ENCODE measurements at places on chromosomes 1 and 21.

DNA sequence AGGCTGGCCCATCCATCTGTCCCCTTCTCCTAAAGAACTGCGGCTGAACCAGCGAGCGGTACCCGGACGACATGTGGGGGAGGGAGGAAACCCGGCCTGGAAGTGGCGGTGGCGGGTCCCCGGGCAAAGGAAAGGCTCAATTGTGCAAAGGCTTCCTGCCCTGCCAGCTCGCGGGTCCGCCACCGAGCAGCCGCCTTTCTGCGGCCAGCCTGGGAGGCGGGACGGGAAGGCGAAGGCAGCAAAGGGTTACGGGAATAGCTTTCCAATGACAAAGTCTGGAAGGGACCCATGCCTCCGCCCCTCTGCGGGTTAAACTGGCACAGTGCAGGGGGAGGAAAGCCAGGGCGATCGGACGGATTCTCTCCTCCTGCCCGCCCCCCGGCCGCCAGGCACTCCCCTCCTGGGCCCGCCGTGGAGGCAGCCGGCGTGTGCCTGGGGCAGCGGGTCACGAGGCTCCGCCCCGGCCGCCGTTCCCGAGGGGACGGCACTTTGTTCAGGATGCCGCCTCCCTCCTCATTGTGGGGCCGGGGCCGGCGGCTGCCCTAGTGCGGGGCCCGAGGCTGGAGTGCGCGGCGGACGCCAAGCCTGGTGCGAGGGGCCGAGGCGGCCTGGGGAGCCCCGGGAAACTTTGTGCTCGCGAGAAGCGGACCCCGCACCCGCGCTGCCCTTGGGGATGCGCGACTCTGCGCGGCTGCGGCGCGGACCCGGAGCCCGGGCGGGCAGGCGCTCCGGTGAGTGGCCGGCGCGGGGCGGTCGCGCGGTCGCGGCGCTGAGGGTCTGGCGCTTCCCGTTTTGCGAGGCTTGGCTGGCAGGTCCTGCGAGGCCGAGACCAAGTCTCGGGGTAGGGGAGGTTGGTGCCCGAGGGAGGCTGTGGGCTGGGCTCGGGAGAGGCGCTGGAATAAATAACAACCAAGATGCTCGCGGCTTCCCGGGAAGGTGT, at the start of gene NAV1:
NAV1 (plus strand) TSS at position 516 of the 940 bp plus-strand sequence. CDS start 83,758 bp downstream, outside the sequence.
- no peak for DNase-seq

DNA sequence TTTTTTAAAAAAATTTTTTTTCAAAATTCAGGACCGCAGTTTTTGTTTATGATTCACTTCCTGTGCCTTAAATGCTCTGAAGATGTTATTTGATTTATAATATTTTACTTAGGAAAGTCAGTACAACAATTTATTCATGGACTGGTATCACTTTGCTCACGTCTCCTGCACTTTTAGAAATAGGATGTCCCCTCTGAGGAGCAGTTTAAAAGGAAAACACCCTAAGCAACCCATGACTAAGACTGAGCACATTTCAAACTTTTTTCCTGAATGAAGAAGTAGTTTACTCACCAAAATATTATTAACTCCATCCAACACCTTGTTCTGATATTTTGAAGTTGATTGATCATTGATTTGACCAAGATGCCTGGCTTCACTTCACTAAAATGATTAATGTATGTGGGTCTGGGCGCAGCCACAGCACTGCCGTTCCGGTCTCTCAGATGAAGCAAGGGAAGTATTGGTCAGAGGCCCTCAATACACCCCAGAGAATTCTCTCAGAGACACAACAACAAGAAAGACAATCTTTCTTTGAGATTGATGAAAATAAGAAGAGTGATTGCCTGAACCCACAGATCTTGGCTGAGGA, 223.9 kb downstream of the TGFB2 start:
- DNase-seq: no peak

- no peak for DNase-seq
Observed at GRCh38 chr1:24151175-24151533, 8.2 kb upstream of the IL22RA1 start.

DNA sequence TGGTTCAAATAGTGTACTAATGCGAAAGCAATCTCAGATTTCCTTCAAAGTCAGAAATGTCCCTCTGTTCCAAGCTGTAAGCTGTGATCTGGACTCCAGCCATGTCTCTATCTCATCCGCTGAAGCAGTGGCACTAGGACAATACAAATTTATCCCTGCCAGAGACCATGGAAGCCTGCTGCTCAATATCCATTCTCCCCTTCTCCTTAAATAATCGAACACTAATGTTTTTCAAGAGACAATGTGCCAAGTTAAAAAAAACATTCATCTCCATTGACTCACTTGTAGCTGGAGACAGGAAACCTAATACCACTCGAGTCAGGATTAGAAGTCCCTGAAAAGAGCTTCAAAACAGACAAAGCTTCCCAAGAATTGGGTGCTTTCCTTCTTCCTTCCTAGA, 38.5 kb upstream of the PGBD5 start:
- no peak for DNase-seq

- no peak for DNase-seq
Observed at GRCh38 chr21:29697555-29698193, 242.1 kb downstream of the GRIK1 start.

DNA sequence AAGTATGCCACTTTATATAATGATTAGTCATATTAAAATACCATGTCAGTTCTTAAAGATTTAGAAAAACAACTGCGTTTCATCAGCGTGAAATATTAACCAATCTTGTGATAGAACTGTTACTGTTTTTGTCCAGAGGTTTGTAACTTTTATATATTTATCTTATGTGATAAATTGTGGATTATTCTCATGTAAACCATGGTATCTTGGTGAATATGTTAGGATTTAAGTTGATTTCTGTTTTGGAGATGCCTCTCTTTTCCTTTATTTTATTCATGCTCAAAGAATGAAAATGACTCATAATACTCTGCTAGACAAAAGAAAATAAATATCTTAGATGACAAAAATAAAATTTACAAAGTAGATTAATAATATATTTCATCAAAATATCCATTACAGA, 88.4 kb downstream of the ADGRL4 start:
- DNase-seq: no peak

DNA sequence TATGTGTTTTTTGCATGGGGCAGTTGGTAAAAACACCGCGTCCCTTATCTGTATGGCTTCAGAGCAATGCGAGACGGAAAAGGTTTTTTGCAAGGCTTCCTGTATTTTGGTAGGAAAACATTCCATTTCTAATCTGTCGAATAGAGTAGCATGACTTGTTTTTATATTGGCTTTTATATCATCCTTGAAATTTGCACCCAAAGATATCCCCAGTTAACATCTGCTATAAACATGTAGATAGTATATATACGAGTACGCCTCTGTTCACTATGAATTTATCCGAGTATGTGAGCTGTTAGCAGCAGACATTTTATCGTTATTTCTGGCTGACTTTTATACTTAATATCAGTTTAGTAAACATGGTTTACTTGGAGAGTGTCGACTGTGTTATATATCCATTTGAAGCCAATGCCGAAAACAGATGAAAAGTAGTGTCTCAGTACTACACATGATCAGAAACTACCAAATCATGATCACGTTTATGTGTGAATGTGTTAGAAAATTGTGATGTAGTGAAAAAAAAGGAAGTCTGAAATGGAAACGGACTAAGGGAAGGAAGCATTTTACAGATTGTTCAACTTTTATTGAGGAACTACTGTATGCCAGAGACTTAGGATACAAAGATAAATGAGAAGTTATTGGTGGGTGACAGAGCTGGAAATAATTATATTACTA, 1.0 kb downstream of the LEPR start:
- no peak for DNase-seq

GRCh38 chr1:209756615-209757445, 977 bp downstream of the TRAF3IP3 start:
- DNase-seq: peak; percentile 41
